ENCODE measurements at places on chromosomes 2 and 18.

- no peak for DNase-seq
Observed at GRCh38 chr2:132503701-132504100, 87.1 kb downstream of the GPR39 start.

DNA sequence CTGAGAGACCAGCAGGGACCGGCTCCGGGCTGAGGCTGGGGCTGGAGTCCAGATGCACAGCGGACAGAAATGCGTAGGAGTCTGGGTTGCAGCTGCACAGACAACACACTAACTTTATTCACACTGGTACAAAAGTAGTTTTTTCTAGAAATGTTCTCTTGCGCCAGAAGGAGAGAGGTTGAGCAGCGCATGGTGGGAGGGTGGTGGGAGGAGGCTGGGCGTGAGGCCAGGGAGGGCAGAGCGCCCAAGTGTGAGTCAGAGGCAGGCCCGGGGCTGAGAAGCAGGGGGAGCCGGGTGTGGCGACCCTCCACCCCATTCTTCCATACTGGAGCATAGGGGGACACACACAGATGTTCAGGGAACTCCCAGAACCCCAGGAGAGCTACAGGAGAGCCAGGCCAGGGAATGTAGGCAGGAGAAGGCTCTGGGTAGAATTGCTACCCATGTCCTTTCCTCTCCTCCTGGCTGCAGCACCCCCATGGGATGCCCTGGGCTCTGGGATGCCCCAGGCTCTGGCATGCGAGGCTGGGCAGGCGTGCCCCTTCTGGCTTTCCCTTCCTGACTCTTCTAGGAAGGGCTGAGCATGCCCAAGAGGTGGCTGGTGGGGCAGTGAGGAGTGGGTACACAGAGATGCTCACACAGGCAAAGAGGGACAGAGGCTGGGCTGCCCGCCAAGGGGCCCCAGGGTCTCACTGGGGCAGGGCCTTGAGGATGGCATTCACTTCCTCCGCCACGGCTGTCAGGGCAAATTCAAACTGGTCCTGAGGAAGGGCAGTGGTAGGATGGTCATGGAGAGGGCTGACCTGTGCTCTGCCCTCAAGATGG is 10.6 kb downstream of the DNAJB2 start:
- no peak for DNase-seq

DNA sequence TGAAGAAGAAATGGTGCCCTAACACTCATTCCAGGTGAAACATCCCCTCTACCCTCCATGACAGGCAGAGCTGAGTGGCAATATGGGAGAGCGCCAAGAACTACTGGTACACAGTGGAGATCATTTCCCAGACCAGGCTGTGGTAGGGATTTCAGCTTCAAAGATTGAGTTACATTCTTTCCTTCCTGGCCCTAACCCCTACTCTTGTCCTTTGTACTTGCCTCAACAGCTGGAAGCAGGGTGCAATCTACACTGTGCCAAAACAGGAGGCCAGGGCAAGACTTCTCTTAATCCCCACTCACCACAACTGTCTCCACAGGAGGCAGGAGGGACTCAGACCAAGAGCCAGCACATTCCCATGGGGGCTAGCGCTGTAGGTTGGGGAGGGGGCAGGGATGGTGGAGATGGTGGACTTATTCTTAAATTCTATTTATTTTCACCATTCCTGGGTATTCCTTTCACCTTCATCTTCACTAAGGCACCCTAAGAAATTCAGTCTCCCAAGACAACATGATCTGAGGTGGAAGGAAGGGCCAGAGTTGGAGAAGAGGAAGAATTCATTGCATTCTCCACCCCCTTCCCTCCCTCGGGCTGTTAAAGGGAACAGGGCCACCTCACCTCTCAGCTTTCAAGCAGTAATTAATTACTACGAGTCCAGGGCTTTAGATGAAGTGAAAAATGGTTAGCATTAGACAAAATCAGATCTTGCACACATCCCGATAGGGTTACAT is 65.9 kb downstream of the AAK1 start:
- DNase-seq, result no peak

DNA sequence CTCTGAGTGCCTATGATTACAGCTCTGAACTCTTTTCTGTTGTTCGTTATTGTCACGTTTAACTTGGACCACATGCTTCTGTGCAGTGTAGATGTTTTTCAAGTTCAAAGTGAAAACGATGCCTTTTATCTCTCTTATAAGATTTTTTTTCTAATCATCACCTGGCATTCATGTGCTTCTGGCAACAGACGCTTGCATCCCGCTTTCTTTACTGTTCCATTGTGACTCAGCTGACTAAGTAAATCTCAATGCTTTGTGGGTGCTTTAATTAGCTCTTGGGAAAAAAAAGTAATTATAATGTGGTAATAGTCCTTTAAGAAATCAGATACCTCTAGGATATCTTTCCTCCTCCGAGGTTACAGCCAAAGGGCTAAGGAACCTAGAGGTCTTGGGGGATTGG is 31.2 kb upstream of the RMP24 start:
- DNase-seq, result no peak

DNA sequence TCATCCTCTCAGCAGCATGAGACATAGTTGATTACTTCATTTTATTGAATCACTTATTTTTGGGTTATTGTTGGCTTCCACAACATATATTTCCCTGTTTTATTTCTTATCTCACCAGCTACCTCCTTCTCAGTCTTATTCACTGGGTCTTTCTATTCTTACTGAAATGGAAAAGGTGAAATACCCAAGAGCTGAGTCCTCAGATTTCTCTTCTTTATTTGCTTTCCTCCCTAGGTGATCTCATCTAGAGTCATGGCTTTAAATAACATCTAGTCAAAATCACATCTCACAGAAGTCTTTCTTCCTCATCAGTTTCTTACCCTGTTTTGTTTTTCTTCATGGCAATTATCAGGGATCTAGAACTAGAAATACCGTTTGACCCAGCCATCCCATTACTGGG is 105.0 kb upstream of the RBBP8 start:
- no peak for DNase-seq

GRCh38 chr2:162636206-162636728 is 202.3 kb downstream of the KCNH7 start:
- no peak for DNase-seq

DNA sequence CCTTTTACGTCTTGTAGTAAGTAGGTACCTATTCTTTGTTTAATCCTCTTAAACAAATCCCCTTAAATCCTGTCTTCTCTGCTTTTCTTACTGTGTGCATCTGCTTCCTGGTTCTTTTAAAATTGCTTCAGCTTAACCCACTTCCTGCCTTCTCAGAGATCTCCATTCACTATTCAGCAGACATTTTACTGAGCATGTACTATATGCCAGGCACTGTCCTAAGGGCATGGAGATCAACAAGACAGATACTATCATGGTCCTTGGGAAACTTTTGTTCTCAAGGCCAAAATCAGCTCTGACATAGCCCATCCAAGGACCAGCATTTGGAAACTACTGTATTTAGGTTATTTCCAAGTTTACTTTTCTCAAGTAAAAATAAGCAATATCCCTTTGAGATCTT is 227.5 kb downstream of the TPGS2 start:
- no peak for DNase-seq

DNA sequence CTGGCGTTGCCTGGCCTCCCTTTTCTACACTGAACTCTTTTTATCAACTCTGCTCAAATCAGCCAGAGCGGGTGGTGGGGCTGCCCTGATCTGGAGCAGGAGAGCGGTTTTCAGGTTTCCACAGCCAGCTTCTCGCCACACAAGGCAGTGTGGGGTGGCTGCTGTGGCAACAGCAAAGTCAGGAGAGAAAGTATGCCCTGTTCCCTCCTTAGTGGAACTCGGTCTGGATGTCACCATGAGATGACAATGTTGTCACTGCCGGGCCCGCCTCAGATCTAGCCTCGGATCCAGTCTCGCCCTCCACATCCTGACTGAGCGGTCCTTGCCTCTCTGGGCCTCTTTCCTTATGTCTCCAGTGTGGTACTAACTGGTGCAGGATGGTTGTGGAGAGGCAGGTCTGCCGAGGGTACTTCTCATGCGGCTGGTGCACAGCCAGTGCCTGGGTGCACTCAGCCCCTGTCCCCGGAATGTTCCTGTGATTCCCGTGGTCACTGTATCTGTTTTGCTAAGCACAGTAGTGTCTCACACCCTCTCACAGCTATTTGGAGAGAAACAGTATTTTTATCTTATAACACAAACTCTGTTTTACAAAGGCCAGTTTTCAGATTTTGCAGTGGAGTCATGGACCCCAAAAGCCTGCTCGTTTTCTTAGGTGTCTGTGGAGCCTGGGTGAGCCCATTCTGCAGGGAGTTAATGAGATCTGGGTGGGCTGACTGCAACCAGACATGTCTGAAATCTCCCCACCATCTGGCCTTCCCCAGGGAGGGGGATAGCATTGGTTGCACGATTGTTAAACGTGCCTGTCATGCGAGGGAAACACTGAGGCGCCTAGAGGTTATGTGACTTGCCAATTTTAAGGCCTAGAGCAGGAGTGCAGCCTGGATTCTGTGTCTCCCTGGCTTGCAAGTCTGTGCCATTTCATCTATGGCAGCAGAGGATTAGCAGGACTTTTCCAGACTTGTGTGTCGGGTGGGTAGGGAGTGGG is 261.1 kb upstream of the AGAP1 start:
- no peak for DNase-seq

DNA sequence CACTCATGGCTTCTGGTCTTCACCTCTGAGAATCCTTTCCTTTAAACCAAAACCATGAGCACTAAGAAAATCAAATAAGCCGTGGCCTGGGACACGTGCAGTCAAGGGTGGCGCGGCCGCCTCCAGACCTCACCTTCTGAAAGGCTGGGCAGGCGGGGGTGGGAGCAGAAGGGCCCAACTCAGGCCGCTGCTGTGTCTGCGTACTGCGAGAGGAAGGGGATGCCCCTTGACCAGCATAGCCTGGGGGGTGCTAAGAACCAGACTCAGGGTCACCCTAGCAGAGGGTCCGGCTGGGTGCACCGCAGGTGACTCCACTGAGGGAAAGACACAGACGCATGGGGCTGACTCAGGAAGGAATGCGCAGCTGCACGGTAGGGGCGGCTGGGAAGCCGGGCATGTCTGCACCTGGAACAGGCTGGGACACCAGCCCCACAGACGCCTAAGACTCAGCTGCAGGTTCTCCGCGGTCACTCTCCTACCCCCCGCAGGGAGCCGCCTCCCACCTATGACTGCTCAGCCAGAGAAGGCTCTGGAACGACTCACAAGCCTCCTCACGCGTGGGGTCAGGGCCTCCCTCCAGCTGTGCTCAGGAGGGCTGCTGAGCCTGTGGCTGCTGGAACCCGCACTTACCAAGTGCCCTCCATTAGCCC is 432.4 kb upstream of the MYT1L start:
- DNase-seq, result no peak

DNA sequence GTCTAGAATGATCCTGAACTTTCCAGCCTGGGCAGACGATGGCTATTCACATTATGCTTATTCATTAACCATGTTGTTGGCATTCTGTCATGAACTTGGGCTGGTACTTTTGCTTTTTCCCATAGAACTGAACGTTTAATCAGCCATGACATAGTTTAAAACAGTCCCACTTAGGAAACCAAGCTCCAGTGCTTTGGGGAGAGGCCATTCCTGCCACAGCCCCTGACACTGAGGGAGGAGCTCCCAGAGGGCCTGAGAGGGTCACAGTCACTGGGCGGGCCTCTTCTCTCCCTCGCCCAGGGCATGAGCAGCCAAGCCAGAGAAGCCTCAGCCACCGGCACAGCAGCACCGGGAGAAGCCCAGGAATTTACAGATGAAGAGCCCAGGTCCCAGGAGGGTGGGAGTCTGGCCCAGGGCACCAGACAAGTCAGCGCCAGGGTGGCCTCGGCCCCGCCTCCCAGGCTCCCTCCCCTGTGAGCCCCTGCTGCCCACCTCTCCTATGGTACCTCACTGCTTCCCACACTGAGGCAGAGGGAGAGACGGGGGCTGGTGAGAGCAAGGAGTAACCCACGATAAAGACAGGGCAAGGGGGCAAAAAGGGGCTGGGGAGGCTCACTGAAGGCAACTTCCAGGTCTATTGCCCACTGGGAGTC is 33.6 kb downstream of the MAL start:
- no peak for DNase-seq

DNA sequence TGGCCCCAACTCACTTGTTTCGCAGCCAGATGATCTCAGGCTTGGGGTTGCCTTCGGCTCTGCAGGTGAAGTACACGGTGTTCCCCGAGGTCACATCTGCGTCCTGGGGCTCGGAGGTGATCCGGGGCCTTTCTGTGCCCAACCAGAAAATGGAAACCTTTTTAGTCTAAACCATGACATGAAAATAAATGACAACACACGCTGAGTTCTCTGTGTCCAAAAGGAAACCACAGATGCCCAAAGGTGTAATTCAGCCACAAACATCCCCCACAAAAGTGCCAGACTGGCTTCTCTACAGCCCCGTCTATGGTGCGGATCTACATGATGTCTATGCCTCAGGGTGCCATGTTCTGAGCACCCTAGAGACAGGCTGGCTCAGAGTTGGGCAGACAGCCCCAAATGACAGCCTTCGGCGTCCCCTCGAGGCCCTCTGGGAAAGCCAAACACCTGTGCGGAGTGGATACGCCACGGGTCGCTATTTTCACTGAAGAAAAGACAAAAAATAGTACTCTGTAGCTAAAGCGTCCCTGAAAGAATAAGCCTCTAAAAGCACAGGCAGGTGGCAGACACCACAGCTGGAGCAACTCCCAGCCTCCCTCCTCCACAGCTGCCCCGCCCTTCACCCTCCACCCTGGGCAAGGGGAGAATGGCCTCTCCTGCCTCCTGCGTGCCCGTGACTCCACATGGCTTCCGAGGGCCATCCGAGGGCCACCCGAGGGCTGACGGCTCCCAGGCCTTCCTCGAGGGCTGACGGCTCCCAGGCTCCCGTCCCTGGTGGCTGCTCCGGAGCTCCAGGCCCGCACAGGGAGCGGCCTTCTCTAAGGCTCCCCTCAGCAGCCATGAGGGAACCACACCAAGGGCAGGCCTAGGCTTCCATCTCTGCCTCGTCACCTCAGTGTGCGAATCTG is 67.1 kb downstream of the PXDN start:
- DNase-seq, result no peak

GRCh38 chr2:171084128-171084527 is 76.6 kb downstream of the TLK1 start:
- DNase-seq, result peak; percentile 13

DNA sequence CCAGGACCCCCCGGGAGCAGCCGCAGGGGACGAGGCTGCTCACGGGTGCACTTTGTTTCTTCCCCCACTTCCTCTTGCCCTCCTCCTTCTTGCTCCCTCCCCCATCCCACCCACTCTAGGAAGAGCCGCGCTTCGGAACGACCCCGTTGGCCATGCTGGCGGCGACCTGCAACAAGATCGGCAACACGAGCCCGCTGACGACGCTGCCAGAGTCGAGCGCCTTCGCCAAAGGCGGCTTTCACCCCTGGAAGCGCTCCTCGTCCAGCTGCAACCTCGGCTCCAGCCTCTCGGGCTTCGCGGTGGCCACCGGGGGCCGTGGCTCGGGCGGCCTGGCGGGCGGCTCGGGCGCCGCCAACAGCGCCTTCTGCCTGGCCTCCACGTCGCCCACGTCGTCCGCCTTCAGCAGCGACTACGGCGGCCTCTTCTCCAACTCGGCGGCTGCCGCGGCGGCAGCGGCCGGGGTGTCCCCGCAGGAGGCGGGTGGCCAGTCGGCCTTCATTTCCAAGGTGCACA is 1.3 kb downstream of the SP9 start:
- no peak for DNase-seq

- DNase-seq, result no peak
Observed at GRCh38 chr2:72996117-72996502, 75.4 kb downstream of the SFXN5 start.

- DNase-seq, result no peak
Observed at GRCh38 chr18:70232261-70232660, 26.8 kb upstream of the RTTN start.
